Effector memory CD8-positive, alpha-beta T cell (primary cell): ENCODE measurements at places on chromosomes 4 and X.
A peak's percentile ranks its signal among the peaks of the same experiment; 100 is the strongest.

- no peaks in the 10 kb centered on the region for H3K4me1 ChIP-seq
- no peak overlapping the region for H3K27ac ChIP-seq
- H3K36me3 ChIP-seq = no peaks in the 10 kb centered on the region
- H3K27me3 ChIP-seq = peaks cover 7% of the 10 kb centered on the region
- H3K4me3 ChIP-seq = no peak overlapping the region
Measured at GRCh38 chrX:103343105-103343504, 13.1 kb downstream of the TCEAL7 start.

DNA sequence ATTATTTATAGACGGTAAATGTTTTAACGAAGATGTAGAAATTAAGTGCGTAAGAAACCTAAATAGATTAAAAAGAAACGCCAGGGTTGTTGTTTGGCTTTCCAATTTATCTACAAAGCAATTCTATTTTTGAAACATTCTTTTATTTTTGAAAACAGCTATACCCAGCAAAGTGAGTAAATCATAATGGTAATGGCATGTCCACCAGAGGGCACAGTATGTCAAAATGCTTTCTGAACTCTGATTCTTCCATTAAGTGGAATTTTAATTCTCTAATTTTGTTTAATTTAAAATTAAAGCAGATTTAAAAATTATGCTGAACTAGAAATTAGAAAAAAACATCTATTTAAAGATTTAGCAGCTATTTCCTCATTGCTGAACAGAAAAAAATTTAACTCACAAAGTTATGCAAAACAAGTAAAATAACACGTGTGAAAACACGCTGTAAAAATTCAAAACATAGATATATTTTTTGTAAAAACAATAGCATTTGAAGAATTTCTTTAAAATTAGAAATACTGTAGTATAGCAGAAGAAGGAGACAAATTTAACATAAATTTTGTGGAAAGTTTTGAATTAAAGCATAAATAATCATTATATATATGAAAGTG, 26.5 kb downstream of the RASSF6 start:
- no peak overlapping the region for H3K27ac ChIP-seq
- no peak for DNase-seq
- H3K27me3 ChIP-seq = no peaks in the 10 kb centered on the region
- H3K36me3 ChIP-seq = no peaks in the 10 kb centered on the region

GRCh38 chr4:35541888-35542213, 702.5 kb downstream of the ARAP2 start:
- no peaks in the 10 kb centered on the region for H3K36me3 ChIP-seq
- no peaks in the 10 kb centered on the region for H3K4me1 ChIP-seq
- H3K27ac ChIP-seq = no peak overlapping the region
- DNase-seq = no peak

- H3K4me3 ChIP-seq = no peak overlapping the region
- no peaks in the 10 kb centered on the region for H3K27me3 ChIP-seq
- DNase-seq = no peak
Measured at GRCh38 chr4:46927201-46927600, 18.2 kb upstream of the COX7B2 start.

GRCh38 chr4:1045193-1045594, 33.8 kb downstream of the FGFRL1 start:
- H3K4me3 ChIP-seq = no peak overlapping the region
- no peak overlapping the region for H3K27ac ChIP-seq
- H3K27me3 ChIP-seq = peaks cover 64% of the 10 kb centered on the region
- peaks cover 4% of the 10 kb centered on the region for H3K4me1 ChIP-seq
- DNase-seq = no peak
- no peaks in the 10 kb centered on the region for H3K36me3 ChIP-seq

DNA sequence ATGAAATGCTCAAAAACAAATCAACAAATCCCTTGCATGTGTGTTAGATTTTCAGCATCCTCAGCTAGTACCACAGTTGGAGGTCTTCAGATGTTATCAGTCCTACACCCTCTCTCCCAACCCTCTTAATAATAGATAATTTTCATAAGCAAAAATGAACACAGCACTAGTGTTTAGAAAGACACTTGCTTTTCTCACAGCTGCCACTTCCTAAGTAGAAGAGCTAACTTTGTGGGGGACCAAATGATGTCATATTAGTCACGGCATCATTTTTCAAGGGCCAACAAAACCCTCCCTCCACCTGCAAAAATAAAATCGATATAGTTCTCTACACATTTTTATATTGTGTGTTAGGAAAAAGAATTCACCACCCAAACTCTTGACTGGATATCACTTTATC, 163.5 kb upstream of the GYPA start:
- no peak overlapping the region for H3K27ac ChIP-seq
- H3K4me3 ChIP-seq = no peak overlapping the region
- H3K4me1 ChIP-seq = no peaks in the 10 kb centered on the region
- H3K36me3 ChIP-seq = no peaks in the 10 kb centered on the region

GRCh38 chrX:108353452-108353851, 84.8 kb downstream of the COL4A6 start:
- no peaks in the 10 kb centered on the region for H3K27me3 ChIP-seq
- H3K36me3 ChIP-seq = no peaks in the 10 kb centered on the region
- H3K27ac ChIP-seq = no peak overlapping the region

GRCh38 chrX:79268788-79269187, 98.3 kb downstream of the ITM2A start:
- peak overlapping the region; percentile 93 for H3K27ac ChIP-seq
- H3K27me3 ChIP-seq = no peaks in the 10 kb centered on the region
- peaks cover 11% of the 10 kb centered on the region for H3K4me1 ChIP-seq
- no peaks in the 10 kb centered on the region for H3K36me3 ChIP-seq
- DNase-seq = no peak

- no peaks in the 10 kb centered on the region for H3K27me3 ChIP-seq
- H3K4me3 ChIP-seq = no peak overlapping the region
- no peak for DNase-seq
- H3K4me1 ChIP-seq = no peaks in the 10 kb centered on the region
Measured at GRCh38 chr4:163237856-163238255, 71.2 kb upstream of the NAF1 start.
